ENCODE measurements at places on chromosomes 7 and 10. TPM values are rescaled to one million over a fixed set of nuclear protein-coding genes. Genes with fewer than 3 reads are reported as not detected.

Gene ST8SIA6
- total RNA-seq: 0.73 TPM

Gene EXOC4
- 145 TPM for total RNA-seq

Gene TPK1
- total RNA-seq: 12.7 TPM

Gene RSPH10B2
- not detected for total RNA-seq

Gene SLC16A12
- total RNA-seq: 0.08 TPM

Gene UPK3BL2
- total RNA-seq: 132 TPM

Gene TMEM176A
- total RNA-seq: 30.7 TPM

Gene LRRC18
- not detected for total RNA-seq

Gene HHEX
- total RNA-seq: 6.3 TPM

GRCh38 chr7:23930312-23930711 is 220.3 kb downstream of the STK31 start:
- DNase-seq: no peak

DNA sequence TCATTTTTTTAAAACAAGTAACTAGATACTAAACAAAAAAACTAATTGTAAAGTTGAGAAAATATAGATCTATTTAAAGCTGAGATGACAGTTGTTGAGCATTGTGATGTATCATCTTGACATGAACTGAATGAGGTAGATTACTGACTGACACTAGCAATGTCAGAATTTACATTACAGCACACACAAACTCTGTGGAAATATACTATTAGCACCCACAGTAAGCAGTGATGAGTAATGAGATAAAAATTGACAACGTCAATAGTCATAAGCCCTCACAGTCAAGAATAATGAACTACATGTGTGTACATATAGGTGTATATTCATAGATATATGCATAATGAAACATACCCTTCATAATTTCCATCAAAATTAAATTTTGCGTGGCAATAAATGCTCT is 368.4 kb downstream of the TFEC start:
- DNase-seq: no peak

DNA sequence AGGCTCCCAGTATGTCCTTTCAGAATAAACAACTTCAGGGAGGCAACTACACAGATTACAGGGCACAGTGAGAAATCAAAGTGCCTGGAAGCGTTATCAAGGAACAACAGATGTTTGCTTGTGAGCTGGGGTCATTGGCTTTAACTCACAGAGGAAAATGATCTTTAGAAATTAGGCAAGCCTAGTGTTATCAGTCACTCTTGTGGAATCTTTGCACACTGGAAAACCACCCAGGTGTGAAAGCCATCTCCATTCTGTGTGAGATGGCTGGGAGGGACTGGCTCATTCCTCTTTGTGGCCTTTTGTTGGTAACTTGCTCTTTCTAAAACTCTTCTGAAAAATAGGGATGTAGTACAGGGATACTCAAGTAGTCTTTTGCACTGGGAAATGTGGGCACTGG is 716.0 kb downstream of the XPNPEP1 start:
- DNase-seq: no peak

DNA sequence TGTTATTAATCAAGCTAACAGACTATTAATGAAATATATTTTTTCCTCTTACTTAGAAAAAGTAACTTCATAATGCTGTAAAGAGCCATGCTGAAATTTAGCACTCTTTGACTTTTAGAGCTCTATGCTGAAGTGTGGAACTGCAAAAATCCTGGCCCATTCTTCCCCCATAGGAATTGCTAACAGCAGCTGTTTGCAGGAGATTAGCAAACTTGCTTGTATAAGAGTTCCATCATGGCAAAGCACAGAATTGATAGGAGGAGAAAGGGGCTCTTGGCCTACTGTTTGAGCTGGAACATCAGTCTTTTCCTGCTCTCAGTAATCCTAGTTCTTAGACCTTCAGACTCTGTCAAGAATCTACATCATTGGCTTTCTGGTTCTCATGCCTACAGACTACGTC is 18.3 kb upstream of the GNAT3 start:
- DNase-seq: no peak

DNA sequence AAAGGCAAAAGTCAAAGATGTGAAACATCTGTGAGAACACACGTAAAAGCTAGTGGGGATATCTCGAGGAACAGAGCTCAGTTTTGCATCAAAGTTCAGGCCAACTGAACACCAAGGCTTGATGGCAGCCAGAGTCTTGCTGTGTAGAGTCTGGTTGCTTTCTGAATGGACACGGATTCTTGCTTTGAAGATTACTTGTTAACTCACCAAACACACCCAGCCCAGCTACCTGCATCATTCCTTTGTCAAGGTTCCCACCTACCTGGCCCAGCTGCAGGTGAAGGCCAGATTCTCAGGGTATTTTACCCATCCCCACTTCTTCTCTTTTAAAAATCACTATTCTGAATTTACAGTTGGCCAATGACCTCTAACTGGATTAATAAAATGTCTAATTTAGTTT is 174.4 kb upstream of the PHYHIPL start:
- DNase-seq: no peak

DNA sequence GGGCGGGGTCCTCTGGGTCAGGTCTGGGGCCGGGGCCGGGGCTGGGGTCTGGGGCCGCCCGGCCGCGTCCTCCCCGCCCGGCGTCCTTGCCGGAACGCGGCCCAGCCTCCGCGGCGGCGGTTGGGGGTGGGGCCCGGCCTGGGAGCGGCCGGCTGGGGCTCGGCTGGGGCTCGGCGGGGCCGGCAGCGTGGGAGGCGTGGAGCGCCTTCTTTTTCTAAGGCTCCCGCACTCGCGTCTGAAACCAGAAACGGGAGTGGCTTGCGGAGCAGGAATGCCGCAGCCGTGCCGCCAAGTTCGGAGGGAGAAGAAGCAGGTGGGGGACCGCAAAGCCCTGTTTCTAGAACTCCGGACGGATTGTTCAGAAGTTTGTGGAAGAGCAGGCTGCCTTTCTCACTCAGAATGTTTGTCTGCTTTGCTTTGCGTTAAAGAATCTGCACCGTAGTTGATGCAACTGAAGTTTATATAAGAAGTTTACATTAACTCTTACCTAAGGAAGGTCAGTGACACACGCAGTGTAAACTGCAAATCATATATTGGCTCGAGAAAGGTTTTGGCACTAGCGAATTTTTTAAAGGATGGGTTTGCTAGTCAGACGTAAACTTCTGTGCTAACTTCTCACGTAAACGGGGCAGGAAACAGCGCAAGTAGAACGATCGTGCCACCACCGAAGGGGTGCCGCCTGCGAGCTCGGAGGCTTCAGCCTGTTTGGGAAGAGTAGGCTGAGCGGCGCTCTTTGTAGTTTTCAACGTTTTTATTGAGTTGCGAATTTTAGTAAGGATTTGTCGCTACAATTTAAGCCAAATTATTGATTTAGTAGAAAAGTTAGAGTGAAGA is 729 bp downstream of the DNAJB6 start:
- DNase-seq: peak; percentile 58

GRCh38 chr7:106101726-106102125 is 10.4 kb downstream of the SYPL1 start:
- DNase-seq: no peak

DNA sequence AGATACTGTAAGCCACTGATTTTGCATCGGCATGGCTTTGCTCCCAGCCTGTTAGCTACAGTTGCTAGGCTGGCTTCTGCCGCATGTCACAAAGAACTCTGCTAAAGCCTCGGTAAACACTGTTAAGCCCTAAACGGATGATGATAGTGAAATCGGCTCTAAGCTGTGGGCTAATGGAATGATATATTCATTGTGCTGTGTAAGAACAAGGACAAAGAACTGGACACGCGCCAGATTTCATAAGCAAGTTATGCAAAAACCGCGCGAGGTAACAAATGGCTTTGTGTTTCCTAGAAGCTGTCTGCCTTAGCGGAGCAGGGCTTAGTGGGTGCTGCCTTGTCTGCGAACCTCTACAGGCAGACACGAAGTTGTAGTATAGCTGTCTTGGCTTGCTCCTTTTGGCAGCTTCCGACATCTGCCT is 331.3 kb upstream of the COBL start:
- peak; percentile 69 for DNase-seq

GRCh38 chr7:85525676-85526075 is 338.8 kb upstream of the SEMA3D start:
- DNase-seq: no peak

DNA sequence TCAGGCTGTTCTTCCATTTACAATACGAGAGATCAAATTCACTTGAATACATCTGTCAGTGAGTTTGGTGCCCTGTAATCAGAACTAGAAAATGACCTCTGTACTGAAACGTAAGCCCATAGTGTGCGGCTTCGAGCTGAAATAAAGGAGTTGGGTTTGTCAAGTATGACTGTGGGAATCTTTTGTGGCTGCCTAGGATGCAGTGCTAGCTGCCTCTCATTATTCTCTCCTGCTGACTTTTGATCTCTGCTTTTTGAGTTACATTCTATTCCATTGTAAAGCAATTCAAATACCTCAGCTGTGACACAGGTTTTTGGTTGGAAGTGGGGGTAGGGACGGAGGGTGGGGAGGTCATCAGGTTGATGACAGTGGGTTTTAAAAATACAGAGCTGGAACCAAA is 40.4 kb downstream of the ICA1 start:
- no peak for DNase-seq

DNA sequence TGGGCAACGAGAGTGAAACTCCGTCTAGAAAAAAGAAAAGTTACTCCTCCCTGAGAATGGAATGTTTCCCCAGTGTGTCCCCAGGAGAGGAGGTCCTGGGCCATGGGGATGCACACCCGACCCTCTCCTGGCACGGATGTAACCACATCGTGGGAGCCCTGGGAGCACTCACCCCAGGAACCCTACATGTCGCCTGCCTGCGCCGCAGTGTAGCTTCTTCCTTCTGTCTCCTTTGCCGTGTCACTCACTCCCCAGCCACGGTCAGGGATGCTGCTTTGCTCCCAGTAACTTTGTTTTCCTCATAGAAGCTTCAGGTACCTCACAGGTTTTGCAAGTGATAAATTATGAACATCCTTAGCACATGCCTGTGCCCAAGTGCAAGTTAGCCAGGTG is 82.0 kb downstream of the EZH2 start:
- no peak for DNase-seq

- no peak for DNase-seq
Observed at GRCh38 chr10:128373071-128373749, 247.0 kb upstream of the MKI67 start.

DNA sequence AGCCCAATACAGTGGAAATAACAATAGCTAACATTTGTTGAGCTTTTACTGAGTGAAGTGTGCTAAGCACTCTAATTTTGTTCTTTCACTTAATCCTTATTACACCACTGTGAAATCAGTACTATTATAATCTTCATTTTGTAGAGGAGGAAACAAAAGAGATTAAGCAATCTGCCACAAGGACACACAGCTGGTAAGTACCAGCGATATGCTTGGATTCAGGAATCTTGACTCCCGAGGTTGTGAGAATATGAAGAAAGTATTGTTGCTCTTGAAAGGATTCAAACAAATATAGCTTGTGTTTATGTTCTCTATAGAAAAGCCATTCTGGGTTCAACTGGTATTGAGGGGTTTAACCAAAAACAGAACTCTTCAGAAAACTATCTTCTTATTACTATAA is 93.7 kb upstream of the HECTD2 start:
- DNase-seq: no peak

DNA sequence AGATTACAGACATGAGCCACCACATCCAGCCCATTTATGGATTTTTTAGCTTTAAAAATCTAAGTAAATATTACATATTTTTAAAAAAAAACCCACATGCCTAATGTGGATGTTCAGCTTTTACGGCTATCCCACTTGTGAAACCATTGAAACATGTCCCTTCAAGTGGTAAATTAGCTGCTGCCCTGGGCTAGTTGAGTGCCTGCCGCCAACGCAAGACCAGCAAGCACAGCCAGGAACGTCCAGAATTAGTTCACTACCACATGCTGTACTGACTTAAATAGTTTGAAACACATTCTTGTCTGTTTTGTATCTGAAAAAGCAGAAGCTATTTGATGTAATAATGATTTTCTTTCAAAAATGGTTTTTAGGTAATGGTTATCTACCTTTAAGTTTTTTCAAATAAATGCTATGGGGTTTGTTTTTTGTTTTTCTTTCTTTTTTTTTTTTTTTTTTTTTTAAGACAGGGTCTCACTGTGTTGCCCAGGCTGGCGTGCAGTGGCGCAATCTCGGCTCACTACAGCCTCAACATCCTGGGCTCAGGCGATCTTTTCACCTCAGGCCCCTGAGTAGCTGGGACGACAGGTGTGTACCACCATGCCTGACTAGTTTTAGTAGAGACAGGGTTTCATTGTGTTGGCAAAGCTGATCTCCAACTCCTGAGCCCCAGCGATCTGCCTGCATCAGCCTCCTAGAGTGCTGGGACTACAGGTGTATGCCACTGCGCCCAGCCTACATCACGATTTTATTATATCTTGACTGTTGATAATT is 57.0 kb downstream of the KLRG2 start:
- DNase-seq: no peak

DNA sequence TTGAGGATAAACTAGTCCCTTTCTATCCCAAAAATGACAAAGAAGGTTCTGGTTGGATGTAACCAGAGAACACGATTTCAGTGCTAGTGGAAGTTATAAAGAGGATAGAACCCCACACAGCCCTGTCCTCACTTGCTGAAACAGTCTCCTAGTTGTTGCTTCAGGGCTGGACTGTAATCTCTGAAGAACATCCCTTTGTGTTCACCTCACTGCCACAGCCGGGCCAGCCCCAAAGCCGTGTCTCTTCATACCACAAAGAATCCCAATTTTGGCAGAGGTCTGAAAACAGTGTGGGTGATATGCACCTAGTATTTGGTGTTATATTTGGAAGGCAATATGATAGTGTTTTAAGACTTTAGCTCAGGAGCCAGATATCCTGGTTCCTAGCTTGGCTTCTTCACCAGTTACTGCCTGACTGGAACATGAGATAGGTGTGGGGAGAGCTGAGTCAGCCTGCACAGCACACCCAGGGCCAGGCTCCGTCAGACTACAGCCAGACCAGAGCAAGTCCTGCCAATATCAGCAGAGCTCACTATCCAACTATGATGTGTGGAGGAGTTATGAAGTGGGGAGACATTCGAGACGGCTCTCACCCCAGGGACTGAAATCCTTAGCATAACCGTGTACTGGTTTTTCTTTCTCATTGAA is 21.2 kb downstream of the CYP3A4 start:
- peak; percentile 51 for DNase-seq

DNA sequence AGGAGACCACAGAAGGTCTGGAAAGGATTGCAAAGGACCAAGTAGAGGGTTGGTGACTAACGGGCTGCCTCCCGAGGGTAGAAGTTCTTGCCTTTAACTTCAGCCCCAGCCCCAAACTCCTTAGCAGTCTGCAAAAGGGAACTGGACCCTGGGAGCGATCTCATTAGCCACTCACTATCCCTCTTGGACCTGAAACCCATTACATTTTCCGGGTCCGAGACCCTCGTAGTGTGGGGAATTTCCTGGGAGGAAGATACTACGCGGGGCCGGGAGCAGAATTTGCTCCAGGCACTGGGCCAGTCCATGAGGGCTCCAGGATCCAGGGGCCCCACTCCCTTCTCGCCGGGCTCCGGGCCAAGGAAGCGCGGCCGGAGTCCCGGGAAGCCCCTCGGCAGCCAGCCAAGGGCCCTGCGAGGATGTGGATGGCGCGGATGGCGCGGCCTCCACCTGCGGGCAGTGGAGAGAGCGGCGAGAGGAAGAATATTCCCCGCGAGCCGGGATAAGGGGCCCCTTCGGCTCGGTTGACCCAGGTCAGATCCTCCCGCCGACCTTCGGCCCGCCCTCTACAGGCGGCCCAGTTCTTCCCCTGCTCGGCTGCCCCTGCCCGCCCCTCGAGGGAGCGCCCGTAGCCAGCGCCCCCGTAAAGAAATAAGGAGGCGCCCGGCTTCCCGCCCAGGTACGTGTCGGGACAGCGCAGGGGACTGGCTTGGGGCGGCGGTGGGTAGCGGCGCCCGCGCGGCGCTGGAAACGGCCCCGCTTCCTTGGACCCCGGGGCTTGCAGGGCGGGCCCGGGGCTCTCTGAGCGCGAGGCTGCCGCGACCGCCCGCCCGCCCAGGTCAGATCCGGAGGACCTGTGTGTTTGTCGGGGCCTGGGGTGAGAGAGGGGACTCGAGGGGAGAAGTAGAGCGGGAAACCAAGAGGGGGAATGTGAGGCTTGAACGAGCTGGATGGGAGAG is at the start of gene MYO3A:
Gene MYO3A (plus strand): TSS at position 577 of the 956 bp plus-strand sequence. CDS start 17,882 bp downstream, outside the sequence.
- no peak for DNase-seq
